ENCODE measurements at places on chromosomes 4 and X.

- no peak for DNase-seq
These were observed 24.9 kb downstream of the RHOH start for GRCh38 chr4:40221744-40222143.

- DNase-seq = peak; percentile 46
These were observed 108.7 kb upstream of the ATP6AP2 start for GRCh38 chrX:40471965-40472648.

DNA sequence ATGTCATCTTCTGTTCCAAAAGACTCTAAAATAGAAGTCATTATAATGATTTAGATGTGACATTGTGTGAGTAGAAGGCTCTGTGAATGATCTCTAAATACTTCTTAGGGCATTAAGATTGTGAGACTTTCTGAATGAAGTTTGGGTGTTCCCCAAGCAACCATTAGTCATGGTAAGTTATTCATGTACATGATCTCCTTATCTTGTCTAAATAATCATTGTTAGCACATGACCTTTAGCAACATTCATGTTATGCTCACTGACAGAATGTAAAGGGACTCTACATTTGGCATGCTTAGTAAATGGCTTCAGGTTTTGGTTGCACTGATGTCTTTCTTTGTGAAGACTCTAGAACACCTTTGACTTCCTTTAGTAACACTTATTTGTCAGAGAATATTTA lies 140.8 kb upstream of the AGA start:
- no peak for DNase-seq

DNA sequence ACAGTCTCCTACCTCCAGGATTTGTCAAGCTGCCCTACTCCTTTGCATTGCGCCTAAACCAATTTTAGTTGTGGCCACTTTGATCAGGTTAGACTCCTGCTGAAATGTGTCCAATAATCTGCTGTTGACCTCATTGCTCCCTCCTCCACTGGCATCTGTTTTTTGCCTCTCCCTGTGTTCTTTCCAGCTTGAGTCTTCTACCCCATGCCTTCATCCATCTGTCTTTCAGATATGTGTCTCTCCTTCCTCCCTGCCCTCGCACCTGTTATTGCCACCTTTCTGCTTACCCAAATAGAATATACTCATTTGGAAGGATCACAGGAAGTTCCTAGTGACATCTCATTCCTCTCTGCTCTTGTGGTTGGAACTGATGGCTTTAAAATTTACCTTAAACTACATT lies 366.6 kb upstream of the CLNK start:
- peak; percentile 25 for DNase-seq

DNA sequence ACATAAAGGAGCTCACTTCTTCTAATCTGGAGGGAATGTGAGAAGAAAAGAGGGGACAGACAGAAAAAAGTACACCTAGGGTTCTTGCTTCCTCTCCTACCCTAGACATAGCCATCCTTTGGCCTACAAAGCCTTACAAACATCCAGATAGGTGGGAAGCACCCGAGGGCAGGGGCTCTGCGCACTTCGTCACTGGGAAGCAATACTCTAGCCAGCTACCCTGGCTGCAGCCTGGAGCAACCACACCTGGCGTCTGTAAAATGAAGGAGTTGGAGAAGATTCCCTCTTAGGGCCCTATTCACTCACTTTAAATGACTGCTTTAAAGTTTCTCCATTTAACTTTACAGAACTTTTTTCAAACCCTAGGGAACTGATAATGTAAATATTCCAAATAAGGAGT lies 65.7 kb upstream of the NOCT start:
- no peak for DNase-seq

DNA sequence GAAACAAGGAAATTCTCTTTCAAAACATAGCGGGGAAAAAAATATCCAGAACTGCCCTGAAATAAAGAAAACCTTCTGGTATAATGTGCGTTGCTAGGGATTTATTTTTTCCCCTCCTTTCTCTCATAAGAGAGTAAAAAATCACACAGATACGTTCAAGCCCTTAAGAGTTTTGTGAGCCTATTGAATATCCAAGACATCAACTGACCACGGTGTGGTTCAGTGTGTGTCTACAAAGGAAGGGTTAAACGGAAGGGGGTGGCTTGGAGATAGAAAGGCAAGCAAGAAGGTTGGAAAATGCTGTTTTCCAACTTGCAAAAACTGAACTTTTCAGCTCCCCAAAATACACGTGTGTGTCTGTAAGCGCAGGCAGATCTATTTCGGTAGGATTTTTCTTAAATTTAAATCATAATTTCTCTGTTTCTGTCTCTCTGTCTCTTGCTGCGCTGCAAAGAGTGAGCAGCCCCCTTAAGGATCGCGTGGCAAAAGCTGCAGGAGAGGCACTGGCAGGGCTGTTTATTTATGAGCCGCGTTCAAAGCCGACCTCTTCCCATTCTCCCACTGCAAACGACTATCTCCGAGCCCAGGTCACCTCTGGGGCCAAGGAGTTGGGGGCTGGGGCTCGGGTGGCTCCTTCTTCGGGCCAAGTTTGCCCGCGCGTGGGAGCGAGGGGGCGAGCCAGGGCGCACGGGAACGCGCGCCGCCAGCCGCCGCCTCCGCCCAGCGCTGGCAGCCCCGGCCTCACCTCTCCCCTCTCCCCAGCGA lies 492 bp upstream of the SLIT2 start:
- no peak for DNase-seq

- no peak for DNase-seq
These were observed 213.3 kb downstream of the GLUD2 start for GRCh38 chrX:121260596-121261240.

DNA sequence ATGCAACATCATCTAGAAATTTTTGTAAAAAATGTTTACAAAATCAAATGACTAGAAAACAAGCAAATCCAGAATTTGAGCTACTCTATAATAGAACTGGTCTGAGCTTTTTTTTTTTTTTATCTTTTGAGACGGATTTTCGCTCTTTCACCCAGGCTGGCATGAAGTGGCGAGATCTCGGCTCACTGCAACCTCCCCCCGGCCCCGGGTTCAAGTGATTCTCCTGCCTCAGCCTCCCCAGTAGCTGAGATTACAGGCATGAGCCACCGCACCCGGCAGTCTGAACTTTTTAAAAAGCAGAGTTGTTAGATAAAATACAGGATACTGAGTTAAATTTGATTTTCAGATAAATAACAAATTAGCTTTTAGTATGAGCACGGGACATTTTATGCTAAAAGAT lies 11.0 kb downstream of the SPP1 start:
- no peak for DNase-seq

- DNase-seq = no peak
These were observed 582 bp downstream of the NAA10 start for GRCh38 chrX:153934148-153934761.

DNA sequence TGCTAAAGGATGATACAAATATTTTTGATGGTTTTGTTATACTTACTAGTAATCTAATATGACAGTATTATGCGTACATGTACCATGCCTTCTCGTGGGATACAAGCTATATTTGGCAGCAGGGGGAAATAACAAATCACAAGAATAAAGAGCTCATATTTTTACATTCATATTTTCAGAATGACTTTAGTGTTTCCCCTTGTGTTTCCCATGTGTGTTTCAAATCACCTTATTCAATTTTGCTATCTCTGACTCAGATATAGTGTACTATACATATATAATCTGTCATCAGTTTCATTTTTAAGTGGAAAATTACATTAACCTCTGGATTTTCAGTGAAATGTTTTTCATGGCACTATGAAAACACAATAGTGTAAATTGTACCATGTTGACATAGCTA lies 146.8 kb downstream of the RPA4 start:
- no peak for DNase-seq

GRCh38 chr4:110344165-110344564 lies 131.8 kb upstream of the ENPEP start:
- no peak for DNase-seq

- no peak for DNase-seq
These were observed 2004.3 kb upstream of the ADGRL3 start for GRCh38 chr4:59195839-59196238.

GRCh38 chr4:5206016-5206790 lies 154.9 kb downstream of the STK32B start:
- peak; percentile 80 for DNase-seq

GRCh38 chrX:8374041-8374825 lies 90.4 kb upstream of the VCX3B start:
- no peak for DNase-seq

GRCh38 chr4:41857226-41857641 lies 78.0 kb upstream of the TMEM33 start:
- no peak for DNase-seq

- DNase-seq = no peak
These were observed 124.3 kb downstream of the ADGRA3 start for GRCh38 chr4:22391551-22391950.

DNA sequence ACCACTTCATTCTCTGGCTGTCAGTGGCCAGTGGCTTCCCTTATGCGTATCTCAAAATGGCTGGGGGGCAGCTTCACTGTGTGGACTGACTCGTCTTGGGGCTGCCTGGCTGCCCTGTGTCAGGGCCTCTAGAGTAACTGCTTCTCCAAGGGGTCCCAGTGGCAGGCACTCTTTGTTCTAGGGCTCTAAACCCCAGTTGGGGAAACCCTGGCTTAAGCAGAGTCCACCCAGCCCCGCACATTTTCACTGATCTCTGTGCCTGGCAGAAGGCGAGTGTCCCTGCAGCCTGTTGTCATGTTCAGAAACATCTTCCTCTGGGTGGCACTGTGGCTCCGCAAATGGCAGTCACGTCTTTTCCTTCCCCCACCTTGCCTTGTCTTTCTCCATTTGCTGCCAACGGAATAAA lies 59.7 kb downstream of the NBDY start:
- no peak for DNase-seq

DNA sequence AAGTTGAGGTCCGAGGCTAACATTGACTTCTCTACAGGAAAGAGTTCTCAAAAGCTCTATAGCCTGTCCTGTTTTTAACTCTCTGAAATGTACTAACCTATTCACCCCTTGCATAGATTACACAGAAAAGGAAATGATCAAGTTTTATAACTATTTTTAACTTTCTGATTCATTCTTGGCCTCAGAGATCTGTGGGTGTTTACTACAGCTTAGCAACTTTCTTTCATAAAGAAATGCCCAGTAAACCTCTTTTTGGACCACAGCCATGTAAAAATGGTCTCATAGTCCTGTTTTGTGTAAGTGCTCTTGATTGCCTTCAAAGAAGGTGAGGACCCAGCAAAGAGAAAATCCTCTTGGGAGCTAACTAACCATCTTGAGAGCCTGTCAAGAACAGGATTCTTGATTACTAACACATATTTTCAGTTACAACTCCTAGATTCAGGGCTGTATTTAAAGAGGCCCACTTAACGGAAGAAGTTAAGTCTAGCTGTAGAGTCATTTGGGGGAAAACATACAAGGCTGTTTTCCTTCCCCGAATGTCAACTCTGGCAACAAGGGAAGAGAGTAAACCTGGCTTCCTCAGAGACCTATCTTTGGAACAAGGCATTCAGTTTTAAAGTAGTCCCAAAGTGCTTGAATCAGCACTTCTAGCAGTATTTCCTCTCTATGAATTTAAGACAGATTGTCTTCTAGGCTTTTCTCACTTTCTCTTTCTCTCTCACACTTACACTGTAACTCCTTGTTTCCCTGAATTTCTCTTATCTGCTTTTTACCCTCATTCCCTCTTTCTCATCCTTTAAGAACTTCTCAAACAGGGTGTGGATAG lies 78.2 kb downstream of the IL21 start:
- no peak for DNase-seq

GRCh38 chr4:11632483-11632882 lies 203.8 kb upstream of the HS3ST1 start:
- no peak for DNase-seq

GRCh38 chrX:33178218-33178617 lies 33.1 kb downstream of the DMD start:
- no peak for DNase-seq

DNA sequence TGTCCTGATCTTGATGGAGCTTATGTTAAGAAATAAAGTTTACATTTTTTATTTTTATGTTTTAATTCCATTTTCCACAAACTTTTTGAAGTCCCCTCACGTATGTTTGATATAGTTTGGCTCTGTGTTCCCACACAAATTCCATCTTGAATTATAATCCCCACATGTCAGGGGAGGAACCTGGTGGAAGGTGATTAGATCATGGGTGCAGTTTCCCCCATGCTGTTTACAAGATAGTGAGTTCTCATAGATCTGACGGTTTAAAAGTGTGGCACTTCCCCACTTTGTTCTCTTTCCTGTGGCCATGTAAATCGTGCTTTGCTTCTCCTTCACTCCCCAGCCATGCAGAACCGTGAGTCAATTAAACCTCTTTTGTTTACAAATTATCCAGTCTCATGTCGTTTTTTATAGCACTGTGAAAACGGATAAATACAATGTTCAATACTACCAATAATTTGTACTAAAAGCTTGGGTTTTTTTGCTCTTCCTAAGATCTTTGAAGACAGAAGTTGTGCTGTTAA lies 89.8 kb downstream of the PAPSS1 start:
- DNase-seq = no peak

GRCh38 chr4:113738251-113738650 lies 23.3 kb downstream of the CAMK2D start:
- DNase-seq = no peak

GRCh38 chr4:189092581-189092980 lies 848.1 kb upstream of the FRG1 start:
- DNase-seq = no peak

GRCh38 chrX:13491061-13491460 lies 78.3 kb upstream of the EGFL6 start:
- DNase-seq = no peak

DNA sequence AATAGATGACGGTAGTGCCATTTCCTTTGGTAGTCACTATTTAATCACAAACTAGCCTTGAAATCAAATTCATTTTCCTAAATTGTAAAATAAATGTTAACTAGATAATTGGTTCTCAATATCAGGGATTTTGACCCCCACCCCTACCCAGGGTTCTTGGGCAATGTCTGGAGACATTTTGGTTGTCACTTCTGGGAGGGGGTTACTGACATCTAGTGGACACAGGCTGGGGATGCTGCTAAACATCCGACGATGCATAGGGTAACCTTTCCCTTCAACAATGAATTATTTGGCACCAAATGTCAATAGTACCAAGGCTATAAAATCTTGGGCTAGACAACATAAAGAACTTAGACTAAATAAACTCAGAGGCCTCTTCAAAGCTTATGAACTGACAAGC lies 285.8 kb upstream of the TRPC5 start:
- DNase-seq = no peak

DNA sequence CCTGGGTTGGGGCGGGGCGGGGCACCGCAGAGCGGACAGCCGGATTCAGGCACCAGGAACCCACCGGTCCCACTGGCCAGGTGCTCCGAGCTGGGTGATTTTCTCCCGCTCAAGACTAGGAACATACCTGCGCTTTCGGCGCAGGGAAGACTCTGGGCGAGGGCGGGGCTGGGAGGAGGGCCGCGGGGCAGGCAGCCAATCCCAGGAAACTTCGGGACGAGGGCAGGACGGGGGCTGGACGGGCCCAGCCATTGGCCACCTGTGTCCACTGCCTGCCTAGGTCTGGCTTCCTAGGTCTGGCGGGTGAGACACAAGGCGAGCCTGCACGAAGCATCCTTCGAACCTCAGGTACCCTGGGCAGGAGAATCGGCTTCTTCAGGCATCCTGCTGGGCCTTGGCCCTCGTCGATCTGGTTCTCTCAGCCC lies 274 bp upstream of the ERVMER34-1 start:
- no peak for DNase-seq

GRCh38 chr4:7798178-7798995 lies 141.3 kb downstream of the AFAP1 start:
- no peak for DNase-seq

GRCh38 chr4:142043509-142043908 lies 407.1 kb downstream of the IL15 start:
- no peak for DNase-seq
